Stimulated activated CD8-positive, alpha-beta memory T cell treated with anti-CD3 and anti-CD28 coated beads, Interleukin-7, amount 100 ng/mL, for 24 hours (primary cell): ENCODE measurements at places on chromosomes 16 and 17.
A peak's percentile ranks its signal among the peaks of the same experiment; 100 is the strongest.

- DNase-seq: no peak
Observed at GRCh38 chr17:71171270-71171669, 949.5 kb upstream of the SOX9 start.

DNA sequence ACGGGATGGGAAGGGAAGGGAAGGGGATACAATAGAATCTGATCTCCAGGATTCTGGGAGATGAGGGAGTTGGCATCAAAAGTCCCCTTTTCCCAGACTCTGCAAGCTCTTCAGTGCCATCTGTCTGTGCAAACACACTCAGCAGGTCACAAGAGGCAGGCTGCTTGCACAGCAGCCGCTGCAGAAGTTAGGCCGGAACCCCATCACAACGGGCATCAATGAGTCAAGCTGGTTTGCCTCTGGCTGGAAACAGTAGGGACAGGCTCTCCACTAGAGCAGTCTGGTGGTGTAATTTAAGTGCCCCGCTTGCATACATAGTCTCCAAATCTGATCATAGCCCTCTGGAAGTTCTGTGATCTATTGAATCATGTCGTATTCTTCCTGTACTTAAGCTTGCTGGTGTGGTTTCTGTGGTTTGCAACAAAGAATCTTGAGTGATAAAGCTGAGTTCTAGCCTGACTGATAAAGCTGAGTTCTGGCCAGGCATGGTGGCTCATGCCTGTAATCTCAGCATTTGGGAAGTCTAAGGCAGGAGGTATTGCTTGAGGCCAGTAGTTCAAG is 33.7 kb upstream of the KDM8 start:
- DNase-seq: peak; percentile 41

- DNase-seq: no peak
Observed at GRCh38 chr16:12951392-12951791, 50.0 kb downstream of the SHISA9 start.

DNA sequence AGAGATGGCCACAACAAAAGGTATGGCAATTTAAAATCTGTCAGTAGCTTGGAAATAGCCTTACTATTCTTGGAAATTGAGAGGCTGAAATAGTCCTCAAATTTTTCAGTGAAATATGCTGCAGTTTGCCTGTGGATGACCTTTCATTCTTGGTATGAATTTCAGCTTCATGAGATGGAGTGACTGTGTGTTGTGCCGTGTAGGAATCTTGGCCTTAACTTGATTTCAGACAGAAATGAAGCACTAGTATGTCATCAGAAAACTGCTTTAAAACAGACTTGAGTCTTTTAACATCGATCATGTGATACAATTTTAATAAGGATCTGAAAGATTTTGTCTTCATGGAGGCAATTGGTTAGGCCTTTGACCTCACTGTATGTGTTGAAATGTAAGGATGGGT is 247.2 kb downstream of the CNTNAP4 start:
- no peak for DNase-seq

DNA sequence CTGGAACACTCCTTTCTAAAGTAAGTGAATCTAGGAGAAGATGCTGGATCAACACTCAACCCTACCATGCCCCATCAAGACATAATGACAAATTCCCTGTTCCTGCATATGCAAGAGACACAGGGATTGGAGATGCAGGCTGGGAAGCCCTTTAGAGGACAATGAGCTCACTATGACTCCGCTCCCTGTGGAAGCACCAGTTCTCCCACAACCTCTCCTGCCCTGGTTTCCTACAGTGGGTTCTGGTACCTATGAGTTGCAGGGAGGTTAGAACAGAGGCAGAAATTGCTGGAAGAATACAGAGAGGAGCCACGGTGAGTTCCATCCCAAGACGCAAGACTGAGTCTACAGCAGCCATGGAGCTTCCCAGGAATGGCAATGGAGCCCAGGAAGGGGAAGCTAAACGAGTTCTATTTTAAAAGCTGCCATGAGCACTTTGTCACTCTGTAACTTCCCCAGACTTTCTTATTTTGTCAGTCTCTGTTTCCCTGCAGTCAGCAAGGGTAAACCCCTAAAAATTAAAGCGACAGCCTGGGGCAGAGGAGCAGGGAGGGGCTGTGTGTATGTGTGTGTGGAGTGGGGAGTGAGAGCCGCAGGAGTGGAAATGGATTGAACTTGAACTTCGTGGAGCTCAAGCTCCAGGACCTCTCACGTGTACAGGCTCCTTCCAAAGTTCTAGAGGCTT is 42.3 kb upstream of the PIK3R6 start:
- DNase-seq: no peak

DNA sequence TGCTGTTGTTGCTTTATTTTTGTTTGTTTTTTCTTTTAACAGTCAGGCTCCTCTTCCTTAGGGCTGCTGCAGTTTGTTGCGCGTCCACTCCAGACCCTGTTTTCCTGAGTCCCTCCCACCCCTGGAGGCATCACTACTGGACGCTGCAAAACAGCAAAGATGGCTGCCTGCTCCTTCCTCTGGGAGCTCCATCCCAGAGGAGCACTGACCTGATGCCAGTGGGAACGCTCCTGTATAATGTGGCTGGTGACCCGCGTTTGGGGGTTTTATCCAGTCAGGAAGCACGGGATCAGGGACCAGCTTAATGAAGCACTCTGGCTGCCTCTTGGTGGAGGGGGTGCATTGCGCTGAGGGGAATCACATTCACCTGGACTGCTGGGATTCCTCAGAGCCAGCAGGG is 1005.6 kb downstream of the CDH8 start:
- no peak for DNase-seq

GRCh38 chr17:82602986-82603710 is 45.1 kb downstream of the WDR45B start:
- DNase-seq: no peak

DNA sequence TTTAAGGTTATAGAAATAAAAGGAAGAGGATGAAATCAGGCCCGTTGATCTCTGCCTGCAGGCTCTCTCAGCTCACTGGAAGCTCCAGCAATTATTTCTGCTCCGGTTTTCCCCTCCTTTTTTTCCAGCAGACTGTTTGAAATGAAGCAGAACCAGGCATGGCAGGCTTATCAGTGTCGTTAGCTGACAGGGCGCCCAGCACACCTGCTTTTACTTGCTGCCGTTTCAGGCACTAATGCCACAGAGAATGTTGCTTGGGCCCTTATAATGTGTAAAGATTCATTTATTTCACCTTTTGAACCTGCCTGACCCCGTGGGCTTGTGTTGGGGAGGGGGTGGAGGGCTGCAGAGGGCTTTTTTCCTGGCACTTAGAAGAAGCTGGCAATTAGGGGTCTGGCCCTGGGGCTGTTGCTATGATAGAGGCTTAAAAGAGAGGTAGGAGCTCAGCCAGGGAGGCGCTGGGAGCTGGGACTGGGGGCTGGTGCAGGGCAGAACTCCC is 108.1 kb downstream of the IRX3 start:
- DNase-seq: no peak

- peak; percentile 60 for DNase-seq
Observed at GRCh38 chr17:42116705-42117396, 4.3 kb downstream of the KAT2A start.

- no peak for DNase-seq
Observed at GRCh38 chr16:66691234-66691633, 5.3 kb downstream of the CMTM4 start.

DNA sequence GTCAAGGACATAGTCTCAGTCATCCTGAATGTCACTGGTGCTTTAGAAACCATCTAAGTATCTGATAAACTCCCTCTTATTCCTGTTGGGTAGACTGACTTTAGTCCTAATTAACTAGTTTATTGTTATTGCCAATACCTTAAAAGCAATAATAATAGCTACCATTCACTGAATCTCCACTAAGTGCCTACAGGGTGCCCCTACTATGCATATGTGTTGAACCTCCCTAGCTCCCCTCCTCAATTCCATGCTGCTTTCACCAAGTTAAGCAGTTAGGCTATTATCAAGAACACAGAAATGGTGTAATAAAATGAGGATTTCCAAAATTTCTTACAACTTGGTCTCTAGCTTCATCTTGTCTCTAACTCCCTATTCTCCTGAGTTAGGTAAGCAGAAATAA is 87.5 kb upstream of the MTMR4 start:
- DNase-seq: no peak

- no peak for DNase-seq
Observed at GRCh38 chr17:66975614-66976378, 11.3 kb downstream of the CACNG4 start.

DNA sequence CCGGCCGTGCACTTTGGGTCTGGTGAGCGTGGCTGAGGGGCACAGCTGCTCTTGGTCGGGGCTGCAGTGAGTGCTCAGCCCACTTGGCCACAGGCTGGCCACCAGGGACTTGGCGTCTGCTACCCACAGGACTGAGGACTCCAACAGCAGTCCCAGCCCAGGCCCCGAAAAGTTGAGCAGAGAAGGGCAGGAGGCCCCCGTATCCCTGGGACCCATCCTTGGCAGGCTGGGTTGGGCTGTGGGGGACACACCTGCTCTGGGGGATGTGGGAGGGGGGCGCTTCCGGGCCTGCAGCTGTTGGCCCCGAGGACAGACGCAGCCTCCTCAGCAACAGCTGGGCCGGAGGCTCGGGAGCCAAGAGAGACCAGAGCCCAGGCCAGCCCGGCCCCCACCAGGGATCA is 19.4 kb upstream of the SSTR5 start:
- no peak for DNase-seq

- no peak for DNase-seq
Observed at GRCh38 chr17:35879773-35880654, at the start of gene CCL5. TSS of gene CCL5 (minus strand) at chr17:35880360.

DNA sequence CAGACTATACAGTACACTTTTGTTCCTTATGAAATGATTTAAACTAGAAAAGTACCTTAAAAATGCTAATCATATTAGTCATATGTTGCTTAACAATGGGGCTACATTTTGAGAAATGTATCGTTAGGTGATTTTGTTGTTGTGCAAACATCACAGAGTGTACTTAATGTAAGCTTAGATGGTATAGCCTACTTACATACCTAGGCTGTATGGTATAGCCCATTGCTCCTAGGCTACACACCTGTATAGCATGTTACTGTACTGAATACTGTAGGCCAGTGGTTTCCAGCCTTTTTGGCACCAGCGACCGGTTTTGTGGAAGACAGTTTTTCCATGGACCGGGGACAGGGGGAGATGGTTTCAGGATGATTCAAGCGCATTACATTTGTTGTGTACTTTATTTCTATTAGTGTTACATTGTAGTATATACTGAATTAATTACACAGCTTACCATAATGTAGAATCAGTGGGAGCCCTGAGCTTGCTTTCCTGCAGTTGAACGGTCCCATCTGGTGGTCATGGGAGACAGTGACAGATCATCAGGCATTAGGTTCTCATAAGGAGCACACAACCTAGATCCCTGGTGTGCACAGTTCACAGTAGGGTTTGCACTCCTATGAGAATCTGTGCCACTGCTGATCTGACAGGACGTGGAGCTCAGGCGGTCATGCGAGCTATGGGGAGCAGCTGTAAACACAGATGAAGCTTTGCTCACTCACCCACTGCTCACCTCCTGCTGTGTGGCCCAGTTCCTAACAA is 35.0 kb upstream of the MRC2 start:
- no peak for DNase-seq

DNA sequence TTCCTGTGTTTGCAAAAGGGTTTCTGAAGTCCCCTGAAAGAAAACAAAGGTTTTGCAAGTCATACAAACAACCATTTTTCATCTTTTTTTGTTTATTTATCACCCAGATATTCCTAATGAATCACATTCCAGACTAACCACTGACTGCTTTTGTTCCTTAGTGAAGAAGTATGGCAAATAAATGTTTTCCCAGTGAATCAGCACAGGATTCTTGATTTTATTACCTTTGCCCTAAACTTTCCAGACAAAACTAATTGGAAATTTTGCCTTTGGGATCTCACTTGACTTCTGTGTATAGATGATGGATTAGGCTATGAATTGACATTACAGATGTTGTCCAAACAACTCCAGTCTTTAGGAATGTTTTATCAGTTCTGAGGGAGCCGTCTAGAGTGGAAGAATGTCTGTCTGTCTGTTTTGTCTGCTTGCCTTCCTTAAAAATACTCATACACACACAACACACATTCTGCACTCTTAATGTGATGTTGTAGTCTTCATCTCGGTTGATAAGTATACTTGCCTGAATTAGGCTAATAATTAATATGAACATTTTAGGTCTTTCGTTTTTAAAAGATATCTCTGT is 48.9 kb downstream of the VMP1 start:
- no peak for DNase-seq

GRCh38 chr16:53091466-53092211 is 36.8 kb downstream of the CHD9 start:
- no peak for DNase-seq

- no peak for DNase-seq
Observed at GRCh38 chr16:11610121-11610505, 23.4 kb upstream of the LITAF start.

DNA sequence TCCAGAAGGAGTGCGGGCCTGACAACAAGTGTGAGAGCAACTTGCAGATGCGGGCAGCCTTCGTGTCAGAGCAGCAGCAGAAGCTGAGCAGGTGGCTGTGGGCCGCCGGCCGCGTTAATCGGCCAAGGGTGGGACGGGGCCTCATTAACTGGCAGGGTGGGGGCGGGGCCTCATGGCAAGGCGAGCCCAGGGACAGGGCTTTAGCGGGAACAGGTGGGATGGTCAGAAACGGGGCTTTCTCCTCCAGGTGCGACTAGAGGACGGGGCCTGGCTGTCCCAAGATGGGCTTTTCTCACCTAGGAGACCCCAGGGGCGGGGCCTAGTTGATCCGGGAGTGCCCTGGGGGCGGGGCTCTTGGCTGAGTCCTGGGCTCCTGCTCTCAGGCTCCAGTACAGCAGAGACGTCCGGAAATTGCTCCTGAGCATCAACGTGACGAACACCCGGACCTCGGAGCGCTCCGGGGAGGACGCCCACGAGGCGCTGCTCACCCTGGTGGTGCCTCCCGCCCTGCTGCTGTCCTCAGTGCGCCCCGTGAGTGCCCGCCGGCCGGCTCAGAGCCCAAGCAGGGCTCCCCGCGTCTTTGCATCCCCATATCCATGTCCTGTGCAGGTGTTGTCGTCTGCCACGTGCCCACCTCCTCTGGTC is 18.4 kb upstream of the PDK2 start:
- no peak for DNase-seq

DNA sequence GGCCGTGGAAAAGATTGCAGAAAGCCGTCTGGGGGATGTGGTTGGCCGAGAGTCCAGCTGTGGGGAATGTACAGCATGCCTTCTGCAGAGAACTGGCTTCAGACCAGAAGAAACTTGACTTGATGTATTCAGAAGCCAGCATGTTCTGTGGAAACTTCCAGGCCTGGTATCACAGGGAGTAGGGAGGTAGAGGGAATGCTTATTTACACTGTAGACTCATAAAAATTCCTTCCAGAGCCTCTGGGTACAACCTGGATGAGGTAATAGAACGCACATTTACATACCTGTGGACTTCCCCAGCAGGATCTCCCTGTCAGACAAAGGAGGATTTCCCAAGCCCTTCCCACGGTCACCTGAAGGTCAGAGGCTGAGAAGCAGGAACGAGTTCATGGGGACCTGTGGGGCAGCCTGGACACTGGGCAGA is 11.8 kb upstream of the GAS7 start:
- DNase-seq: no peak
